ENCODE measurements at places on chromosomes 6 and 20.

- no peak for DNase-seq
Observed at GRCh38 chr6:103783329-103783728, 1076.4 kb downstream of the HACE1 start.

- DNase-seq = no peak
Observed at GRCh38 chr6:2921520-2922115, 18.5 kb upstream of the SERPINB9 start.

DNA sequence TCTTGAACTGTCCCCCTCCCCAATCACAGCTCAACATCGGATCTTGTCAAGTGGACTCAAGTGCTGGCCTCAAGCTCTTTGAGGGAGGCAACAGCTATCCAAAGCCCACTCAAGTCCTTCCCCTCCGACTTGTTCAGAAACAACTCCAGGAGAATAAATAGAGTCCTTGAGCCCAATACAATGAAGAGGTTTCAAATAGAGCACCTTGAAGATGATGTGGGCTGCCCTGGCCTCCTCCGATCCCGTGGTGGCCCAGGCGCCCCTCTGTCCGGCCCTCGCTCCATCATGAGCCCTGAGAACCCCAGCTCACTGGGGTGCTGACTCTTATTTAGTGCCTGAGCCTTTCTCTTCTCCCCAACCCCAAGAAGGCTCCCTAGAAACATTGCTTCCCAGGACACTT lies 164.3 kb upstream of the PMEPA1 start:
- DNase-seq = no peak

- DNase-seq = peak; percentile 70
Observed at GRCh38 chr20:2713285-2713684, 20.7 kb downstream of the EBF4 start.

DNA sequence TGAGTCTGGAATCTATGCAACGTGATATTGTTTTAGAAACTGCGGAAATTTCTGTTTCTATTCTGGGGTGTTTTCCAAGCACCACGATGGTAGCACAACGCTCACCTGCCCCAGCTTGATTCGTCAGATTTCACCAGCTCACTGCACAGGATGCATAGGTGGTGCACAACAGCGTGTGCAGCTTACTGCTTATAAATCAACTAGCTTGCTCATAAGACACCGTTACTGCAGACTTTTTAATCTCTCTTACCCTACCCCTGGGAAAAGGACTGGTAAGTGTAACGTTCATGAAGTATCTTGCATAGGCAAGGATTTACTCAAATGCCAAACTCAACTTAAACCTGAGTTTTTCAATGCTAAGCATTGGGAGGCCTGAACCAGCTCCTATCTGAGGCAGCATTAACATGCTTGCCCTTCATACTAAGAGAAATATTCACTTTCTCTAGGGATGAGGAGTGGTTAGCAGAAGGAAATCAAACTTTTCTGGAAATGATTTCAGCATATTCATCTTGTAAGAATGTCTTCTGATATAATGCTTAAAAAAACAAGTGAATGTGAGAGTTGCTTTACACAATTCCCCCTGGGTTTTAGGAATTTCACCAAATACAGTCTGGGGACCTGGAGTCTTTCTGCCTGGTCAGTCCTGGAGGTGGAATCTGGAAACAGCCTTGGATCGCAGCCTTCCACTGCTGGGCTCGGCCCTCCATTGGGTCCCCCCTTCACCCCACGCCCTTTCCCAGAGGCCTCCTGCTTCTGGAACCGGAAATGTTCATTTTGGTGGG lies 100.6 kb downstream of the DACT2 start:
- DNase-seq = no peak

DNA sequence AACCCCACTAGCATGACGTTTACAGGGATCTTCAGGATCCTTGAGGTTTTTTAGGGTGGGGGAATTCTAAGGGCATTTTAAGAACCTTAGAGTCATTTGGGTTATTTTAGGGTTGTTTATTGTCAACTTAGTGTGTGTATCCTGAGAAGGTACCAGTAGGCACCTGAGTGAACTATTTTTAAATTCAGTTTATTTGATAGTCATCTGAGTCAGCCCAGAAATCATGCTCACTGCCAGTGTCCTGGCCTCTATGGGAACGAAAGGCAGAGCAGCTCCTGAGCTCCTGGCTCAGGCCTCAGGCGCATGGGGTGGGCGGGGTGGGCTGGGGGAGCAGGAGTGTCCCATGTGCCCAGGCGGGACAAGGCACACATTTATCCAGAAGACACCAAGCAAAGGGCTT lies 52.0 kb downstream of the PRND start:
- DNase-seq = no peak

GRCh38 chr6:157611406-157611805 lies 211.6 kb upstream of the SNX9 start:
- no peak for DNase-seq

- no peak for DNase-seq
Observed at GRCh38 chr6:101558712-101559111, 165.2 kb downstream of the GRIK2 start.

GRCh38 chr20:16245879-16246278 lies 327.4 kb downstream of the KIF16B start:
- DNase-seq = no peak

DNA sequence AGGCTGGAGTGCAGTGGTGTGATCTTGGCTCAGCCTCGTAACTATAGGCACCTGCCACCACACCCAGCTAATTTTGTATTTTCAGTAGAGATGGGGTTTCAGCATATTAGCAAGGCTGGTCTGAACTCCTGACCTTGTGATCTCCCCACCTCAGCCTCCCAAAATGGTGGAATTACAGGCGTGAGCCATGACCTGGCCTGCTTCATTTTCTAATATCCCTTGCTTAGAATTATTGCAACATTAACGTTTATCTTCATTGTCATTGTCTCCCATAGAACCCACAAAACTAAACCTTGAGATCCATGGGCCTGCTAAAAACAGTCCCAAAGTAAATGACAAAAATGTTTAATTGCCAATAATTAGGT lies 6.1 kb downstream of the EEF1A1 start:
- peak; percentile 61 for DNase-seq

GRCh38 chr20:19433371-19434350 lies 221.2 kb downstream of the SLC24A3 start:
- peak; percentile 46 for DNase-seq

DNA sequence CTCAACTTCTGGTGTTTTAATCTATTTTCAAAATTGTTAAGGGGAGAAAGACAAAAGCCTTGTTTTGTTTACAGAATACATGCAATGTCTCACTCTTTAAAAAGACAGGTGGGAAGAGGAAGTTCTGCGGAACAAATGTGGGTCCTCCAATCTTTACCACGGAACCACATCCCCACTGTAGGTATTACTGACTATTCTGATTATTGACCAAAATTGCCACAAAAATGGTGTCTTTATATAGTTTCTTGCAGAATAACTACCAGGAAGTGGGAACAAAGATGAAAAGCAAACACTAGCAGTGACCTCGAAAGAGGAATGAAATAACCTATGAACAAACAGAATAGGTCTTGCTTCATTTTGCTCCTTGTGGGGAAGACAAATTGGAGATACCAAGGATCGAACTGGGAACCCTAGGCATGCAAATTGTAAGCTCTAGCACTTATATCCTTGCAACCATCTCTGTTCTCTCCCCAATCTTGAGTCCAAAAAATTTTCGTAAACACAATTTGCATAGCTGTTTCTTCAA lies 106.7 kb downstream of the GPX5 start:
- no peak for DNase-seq

DNA sequence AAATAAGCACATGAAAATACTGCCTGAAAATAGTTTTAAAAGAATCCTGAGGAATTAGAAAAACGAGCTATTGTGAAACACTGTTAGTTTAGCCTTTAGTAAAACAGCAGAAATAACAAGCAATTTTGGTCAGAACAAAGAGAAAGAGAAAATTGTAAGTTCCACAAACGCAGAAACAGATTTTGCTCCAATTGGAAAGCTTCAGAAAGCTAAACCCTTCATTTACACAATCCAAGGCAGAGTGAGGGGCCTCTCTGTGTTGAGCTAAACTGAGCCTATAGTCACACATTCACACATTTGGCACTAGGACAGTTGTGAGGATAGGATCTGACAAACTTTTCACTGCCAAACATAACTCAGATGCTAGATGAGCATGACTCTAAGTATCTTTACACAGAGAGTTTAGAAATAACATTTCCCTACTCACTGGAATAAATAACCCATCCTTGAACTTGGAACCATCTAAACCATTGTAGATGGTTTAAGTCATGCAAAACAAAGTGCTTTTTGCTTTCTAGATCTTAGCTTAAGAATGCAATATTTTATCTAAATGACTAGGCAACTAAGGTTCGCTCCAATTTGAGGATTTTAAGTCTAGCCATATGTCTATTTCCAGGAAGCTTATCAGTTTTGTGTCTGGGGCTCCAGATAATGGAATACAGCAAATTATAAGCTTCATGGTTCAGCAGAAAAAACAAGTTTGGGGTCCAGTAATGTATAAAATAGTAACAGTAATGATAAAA lies 122.6 kb downstream of the SGK1 start:
- peak; percentile 88 for DNase-seq

- DNase-seq = no peak
Observed at GRCh38 chr20:21393816-21394519, 3.4 kb downstream of the NKX2-4 start.

DNA sequence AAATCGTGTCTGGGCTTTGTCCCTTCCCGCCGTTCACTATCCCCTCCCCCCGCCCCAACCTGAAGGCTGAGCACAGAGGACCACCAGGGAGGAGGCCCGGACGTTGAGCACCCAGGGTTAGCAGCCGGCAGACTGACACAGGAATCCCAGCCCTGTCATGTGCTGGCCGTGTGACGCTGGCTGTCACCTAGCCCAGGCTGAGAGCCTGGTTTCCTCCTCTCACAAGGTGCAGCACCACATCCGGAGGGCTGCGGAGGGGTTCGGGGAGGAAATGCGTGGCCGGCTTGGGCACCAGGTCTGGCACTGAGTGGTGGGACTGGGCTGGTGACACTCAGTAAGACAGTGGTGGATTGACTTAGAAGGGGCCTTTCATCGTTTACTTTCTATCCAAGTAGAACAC lies 4.6 kb upstream of the LSM14B start:
- peak; percentile 42 for DNase-seq

- no peak for DNase-seq
Observed at GRCh38 chr6:108623995-108624394, 63.3 kb downstream of the FOXO3 start.

DNA sequence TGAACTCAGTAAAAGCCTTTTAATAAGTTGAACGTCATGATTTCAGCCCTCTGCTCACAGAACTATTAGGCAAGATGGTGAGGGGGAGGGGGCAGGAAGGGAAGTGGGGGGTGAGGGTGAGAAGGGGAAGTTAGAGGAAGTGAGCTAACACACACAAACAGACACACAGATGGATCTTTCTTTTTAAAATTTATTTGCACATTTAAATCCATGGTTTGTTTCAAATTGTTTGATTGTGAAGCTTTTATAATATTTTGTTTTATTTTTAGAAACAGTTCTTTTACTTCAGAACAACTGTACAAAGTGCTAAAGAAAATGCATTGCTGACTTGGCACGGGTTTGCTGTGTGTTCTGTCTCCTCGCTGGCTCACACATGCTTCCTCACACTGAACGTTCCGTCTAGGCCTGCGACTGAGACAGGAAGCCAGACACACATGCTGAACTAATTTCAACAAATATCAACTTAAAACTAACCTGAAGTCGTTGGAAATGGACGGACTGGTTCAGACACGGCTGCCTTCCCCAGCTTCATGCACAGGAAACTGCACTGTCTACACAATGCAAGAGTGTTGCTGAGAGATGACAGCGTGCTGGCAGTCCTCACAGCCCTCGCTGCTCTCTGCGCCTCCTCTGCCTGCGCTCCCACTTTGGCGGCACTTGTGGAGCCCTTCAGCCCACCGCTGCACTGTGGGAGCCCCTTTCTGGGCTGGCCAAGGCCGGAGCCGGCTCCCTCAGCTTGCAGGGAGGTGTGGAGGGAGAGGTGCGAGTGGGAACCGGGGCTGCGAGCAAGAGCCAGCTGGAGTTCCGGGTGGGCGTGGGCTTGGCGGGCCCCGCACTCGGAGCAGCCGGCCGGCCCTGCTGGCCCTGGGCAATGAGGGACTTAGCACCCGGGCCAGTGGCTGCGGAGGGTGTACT lies 8.1 kb upstream of the ZBP1 start:
- peak; percentile 90 for DNase-seq

DNA sequence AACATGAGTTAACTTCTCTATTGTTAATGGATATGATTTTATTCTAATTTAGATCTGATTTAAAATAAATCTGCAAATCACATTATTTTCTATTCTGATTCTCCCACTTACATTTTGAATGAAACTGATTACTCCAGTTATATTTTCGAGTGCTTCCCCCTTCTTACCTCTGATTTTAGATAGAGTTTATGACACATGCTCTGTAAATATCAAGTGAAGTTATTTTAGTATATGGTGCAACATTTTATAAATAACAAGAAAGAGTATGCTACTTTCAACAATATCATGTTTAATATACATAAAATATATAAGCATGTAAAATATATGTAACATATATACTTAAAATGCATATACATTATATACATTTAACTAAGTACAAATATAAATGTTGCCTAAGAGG lies 38.9 kb downstream of the PLCB1 start:
- DNase-seq = no peak

- DNase-seq = no peak
Observed at GRCh38 chr6:15511248-15512125, 151.3 kb downstream of the DTNBP1 start.
